ENCODE measurements at places on chromosomes 1 and 21.

DNA sequence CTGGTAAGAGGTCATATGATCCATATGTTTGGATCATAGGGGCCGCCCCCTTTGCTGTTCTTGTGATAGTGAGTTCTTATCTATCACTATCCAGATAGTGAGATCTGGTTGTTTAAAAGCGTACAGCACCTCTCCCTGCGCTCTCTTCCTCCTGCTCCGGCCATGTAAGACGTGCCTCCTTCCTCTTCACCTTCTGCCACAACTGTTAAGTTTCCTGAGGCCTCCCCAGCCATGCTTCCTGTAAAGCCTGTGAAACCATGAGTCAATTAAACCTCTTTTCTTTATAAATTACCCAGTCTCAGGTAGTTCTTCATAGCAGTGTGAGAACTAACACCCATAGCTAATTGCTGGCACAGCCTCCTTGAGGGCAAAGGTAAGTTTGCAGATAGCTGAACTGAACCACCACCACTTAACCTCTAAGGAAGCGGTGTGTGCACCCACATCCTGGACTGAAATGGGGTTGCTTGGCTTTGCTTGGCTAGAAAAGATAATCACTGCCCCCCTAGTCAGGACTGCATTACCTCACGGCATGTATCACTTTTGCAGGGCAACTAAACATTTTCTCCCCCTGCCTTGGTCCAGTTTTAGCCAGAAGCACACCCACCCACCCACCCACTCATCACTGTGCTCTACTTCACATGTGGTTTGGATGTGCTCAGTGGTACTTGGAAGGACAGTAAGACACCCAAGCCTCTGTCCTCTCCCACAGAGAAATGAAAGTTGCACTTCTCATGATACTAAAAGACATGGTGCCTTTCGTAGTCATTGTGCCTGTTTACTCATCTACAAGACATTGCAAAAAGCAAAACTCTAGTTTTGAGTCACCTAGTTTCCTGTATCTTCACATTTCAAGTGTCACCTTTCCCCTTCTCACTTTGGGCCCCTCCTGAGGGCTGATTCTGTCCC is 23.1 kb upstream of the PTAFR start:
- no peak for DNase-seq

DNA sequence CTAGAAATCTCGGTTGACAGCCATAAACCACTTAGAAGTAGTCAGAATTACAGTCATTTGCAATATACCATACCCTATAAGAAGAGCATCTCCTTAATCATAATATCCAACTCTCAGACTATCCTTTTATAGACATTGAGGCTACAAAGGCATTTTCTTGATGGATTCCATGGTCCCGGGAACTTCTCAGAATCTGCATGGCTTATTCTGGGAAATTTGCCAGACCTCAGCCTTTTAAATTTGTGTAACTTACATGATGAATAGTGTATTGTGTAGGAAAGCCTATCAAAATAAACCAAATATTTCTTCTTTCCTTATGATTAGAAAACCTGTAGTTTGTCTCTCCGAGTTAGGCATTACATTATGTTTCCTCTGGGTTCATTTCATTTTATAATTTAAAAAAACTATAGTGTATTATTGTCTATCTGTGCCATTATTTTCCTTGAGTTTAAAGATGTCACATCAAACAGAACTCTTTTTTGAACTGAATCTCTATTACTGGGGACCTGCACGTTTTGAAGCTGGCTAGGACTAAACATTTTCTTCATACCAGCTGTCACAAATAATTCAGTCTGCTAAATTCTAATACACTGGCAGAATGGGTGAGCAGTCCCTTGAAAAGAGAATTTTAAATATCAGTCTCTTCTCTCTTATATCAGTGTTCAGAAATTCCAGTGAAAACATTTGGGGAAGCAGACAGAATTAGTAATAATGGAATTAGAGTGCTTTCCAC is 102.9 kb downstream of the GABPA start:
- no peak for DNase-seq

GRCh38 chr1:2229911-2230731 is 2.0 kb downstream of the SKI start:
- peak; percentile 72 for DNase-seq

GRCh38 chr1:175273376-175274031 is 80.9 kb upstream of the KIAA0040 start:
- no peak for DNase-seq
